Panc1 (cell line): ENCODE measurements at places on chromosomes 1 and 21. TPM values are rescaled to one million over a fixed set of nuclear protein-coding genes. Genes with fewer than 3 reads are reported as not detected.

DNA sequence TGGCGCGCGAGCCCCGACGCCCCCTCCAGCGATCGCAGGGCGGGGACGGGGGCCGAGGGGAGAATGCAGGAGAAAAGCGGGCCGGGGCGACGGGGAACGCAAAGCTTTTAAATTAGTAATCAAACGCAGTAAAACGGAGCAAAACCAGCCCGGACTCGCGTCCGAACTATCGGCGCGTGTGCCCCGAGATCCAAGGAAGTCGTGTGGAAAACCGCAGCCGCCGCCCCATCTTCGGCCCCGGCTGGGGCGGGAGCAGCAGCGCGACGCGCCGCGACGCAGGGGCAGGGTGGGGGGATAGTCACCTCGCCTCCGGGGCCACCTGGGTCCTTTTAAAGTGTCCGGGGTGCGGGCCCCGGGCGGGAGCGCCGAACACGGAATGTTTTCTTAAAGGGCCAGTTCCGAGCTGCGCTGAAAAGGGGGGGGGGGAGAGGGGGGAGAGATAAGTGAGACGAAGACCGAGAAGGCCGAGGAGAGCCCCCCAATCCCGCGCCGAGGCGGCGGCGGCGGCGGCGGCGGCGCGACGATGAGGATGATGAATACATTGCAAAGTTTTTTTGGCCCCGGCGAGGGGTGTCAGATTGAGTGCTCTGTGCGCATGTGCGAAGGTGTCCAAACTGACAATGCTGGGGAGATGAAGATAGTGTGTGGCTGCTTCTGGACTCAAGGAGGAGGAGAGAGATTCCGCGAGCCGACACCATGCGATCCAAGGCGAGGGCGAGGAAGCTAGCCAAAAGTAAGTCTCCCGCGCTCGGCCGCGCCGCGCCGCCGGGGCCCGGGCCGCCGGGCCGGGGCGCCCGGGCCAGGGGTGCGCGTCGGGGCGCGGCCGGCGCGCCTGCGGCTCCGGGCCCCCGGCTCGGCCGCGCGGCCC, at the start of gene PRDM16:
Gene PRDM16, plus strand, starts transcription at position 640 of the 868 bp plus-strand sequence. Its CDS starts 57 bp downstream, at position 697.
- no peaks in the 10 kb centered on the region; the same call in 1 of the 2 replicates for H3K36me3 ChIP-seq
- no peak for DNase-seq
- no peaks in the 10 kb centered on the region for H3K27me3 ChIP-seq
- H3K27ac ChIP-seq: peak within 1 kb of the TSS; percentile 81
- H3K4me1 ChIP-seq: peaks cover 31% of the 10 kb centered on the region

The LCE1B gene
- not detected for total RNA-seq

The PCSK9 gene
- 0.26 TPM for total RNA-seq

- H3K27ac ChIP-seq: no peak overlapping the region
- DNase-seq: no peak
- peaks cover 13% of the 10 kb centered on the region; the same call in 1 of the 2 replicates for H3K4me1 ChIP-seq
- H3K4me3 ChIP-seq: no peak overlapping the region
Observed at GRCh38 chr1:41977326-41977725, 58.6 kb upstream of the HIVEP3 start.

DNA sequence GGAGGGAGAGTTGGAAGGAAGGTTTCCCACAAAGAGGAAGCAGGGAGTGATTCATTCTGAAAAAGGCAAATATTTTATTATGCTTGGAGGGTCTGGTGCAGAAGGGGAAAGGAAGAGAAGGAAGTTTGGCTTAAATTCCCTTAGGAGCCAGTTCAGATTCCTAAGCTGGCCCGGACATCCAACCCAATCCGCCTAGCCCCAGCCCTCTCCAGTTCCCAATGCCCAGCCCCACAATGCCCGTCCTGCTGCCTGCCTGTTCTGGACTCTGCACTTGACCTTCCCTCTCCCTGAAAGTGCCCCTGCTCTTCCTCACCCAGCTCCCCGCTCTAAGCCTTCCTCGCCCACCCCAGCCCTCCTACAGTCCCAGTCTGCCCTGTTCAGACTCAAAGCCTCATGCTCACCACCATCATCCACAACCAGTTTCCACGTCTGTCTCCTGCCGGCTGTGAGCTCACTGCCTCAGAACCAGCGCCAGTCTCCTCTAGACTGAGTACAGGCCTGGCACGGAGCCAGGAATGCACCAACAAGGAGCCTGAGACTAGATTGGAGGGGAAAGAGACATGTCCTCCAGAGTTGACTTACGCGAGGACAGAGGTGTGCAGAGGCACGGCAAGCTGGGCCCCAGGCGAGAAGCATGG, 18.9 kb downstream of the CAPN2 start:
- no peak overlapping the region for H3K4me3 ChIP-seq
- peak overlapping the region; percentile 31; the same call in 1 of the 2 replicates for H3K27ac ChIP-seq
- peaks cover 2% of the 10 kb centered on the region; the same call in 1 of the 2 replicates for H3K36me3 ChIP-seq
- DNase-seq: no peak
- peaks cover 39% of the 10 kb centered on the region for H3K4me1 ChIP-seq

DNA sequence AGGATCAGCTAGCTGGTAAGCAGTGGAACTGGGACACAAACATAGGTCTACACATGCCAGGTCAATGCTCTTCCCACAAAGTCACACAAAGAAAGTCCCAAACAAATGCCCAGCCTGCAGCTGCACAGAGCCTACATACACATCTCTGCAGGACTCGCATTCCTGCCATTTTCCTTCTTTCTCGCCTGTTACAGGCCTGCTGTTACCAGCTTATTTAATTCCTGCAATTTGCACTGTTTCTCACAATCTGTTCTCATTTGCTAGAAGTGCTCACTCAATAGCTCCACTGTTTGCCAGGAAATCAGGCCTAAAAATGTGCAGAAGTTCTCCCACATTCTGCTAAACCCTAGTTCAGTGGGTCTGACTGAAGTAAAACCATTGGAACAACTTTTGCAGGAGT, 362.6 kb upstream of the C1orf87 start:
- H3K36me3 ChIP-seq: no peaks in the 10 kb centered on the region
- H3K27me3 ChIP-seq: no peaks in the 10 kb centered on the region
- DNase-seq: no peak
- H3K4me3 ChIP-seq: no peak overlapping the region
- no peak overlapping the region for H3K27ac ChIP-seq
- H3K4me1 ChIP-seq: no peaks in the 10 kb centered on the region

- no peak overlapping the region for H3K4me3 ChIP-seq
- H3K36me3 ChIP-seq: no peaks in the 10 kb centered on the region
- H3K27ac ChIP-seq: no peak overlapping the region
- no peaks in the 10 kb centered on the region for H3K27me3 ChIP-seq
Observed at GRCh38 chr1:7421471-7422075, 349.5 kb upstream of the VAMP3 start.

DNA sequence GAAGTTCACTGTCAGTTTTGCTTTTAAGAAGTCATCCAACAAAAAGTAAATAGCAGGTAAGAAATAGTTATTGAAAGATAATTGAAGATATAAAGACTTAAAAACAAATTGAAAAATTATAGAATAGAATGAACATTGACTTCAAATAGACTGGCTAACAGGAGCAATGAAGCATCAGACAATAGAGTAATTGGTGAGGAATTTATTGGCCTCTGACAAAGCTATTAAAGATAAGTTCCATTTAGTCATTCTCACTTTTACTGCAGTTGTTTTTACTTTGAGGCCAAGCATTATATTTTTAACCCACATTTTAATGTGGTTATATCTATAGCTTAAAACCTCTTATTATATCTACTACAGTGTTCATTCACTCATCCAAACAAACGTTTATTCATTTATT, 228.8 kb upstream of the ADGRL2 start:
- H3K4me3 ChIP-seq: no peak overlapping the region
- H3K27me3 ChIP-seq: no peaks in the 10 kb centered on the region
- DNase-seq: no peak
- H3K36me3 ChIP-seq: no peaks in the 10 kb centered on the region
- no peaks in the 10 kb centered on the region for H3K4me1 ChIP-seq
- no peak overlapping the region for H3K27ac ChIP-seq

- DNase-seq: no peak
- H3K4me1 ChIP-seq: no peaks in the 10 kb centered on the region
- no peak overlapping the region for H3K4me3 ChIP-seq
- H3K27ac ChIP-seq: no peak overlapping the region
- H3K36me3 ChIP-seq: no peaks in the 10 kb centered on the region
Observed at GRCh38 chr1:45442272-45442671, 48.7 kb downstream of the TESK2 start.

The KRTCAP2 gene
- 155 TPM for total RNA-seq

The ITLN2 gene
- total RNA-seq: not detected

DNA sequence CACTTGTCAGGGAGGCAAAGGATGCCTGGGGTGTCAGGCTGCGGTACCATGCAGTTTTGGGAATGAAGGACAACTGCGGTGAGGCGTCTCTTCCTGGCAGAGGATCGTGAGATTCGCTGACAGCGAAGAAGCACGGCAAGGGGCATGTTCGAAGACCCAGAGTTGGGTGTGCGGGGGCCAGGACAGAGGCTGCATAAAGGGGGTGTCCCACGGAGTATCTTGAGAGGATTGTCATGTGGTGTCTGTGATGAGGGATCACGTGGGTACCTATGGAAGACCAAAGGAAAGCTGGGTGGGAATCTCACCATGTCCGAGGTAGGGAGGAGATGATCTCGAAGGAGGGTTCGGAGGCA, 372 bp downstream of the SLC25A44 start:
- H3K36me3 ChIP-seq: peaks cover 4% of the 10 kb centered on the region; the same call in 1 of the 2 replicates
- no peaks in the 10 kb centered on the region for H3K27me3 ChIP-seq
- peak overlapping the region; percentile 88 for H3K27ac ChIP-seq

The FAM163A gene
- not detected for total RNA-seq

GRCh38 chr1:170225781-170226530, 80.2 kb downstream of the NTMT2 start:
- no peak overlapping the region for H3K4me3 ChIP-seq
- no peaks in the 10 kb centered on the region for H3K27me3 ChIP-seq
- no peak overlapping the region for H3K27ac ChIP-seq
- H3K36me3 ChIP-seq: no peaks in the 10 kb centered on the region

DNA sequence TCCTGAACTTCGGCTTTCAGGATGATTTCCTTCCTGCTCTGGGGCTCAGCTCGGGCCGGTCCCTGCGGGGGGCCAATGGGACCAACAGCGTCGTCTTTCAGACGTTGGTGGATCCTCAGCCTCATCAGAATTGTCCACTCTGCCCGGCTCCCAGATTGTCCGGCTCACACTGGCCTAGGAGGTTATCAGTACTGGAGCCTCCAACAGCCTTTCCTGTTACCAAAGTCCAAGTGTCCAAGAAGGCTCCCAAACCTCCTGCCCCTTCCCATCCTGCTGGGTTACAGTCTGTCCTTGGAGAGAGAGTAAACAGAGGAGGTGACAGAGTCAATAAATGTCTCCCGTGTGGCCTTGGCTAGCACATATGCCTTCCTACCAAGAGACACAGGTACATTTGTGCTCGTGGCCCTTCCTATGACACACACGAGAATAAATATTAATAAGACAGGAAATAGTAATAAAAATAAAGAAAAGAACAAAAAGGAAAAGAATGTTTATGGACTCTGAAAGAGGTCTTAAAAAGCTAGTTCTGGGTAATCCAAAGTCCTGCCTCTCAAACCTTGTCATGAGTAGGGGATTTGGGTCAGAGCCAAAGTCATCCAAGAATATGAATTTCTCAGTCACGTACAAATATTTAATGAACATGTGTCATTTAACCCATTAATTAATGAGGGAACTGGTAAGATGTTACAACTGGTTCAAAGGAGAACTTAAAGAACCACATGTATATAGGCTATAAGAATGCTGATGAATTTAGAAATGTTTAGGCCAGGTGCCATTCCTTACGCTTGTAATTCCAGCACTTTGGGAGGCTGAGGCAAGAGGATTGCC, 80.8 kb upstream of the SLC2A1 start:
- no peaks in the 10 kb centered on the region for H3K27me3 ChIP-seq
- no peak for DNase-seq
- no peaks in the 10 kb centered on the region for H3K36me3 ChIP-seq

DNA sequence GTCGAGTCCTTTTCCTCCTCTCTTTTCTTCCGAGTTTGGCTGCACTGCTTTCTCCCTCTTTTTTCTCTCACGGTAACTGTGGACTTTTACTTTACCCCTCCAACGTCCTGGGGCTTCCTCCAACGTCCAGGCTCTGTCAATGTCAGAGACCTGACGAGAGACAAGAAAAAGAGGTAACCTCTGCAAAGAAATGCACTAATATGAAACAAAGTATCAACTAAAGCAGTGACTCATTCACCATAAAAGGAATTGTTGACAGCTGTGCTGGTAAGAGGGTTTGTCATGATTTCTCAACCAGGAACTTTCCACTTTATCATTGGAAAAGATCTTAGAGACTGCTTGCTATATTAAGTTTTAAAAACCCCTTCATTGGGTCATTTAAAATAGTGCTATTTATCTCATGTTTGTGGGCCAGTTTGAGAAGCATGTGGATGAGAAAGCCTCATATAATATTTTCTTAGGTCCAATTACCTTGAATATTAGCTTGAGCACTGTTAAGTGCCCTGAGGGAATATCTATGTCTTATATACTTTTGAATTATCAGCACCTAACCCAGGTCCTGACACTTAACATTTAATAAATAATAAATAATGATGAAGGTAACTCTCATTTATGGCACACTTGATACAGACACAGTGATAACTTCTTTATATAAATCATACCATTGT, at the start of gene GBP2:
Gene GBP2, minus strand, starts transcription at position 202 of the 668 bp plus-strand sequence. CDS start 4,148 bp downstream, outside the sequence.
- H3K4me1 ChIP-seq: no peaks in the 10 kb centered on the region
- H3K36me3 ChIP-seq: no peaks in the 10 kb centered on the region
- H3K4me3 ChIP-seq: peak within 1 kb of the TSS; percentile 43
- DNase-seq: peak; percentile 32
- no peaks in the 10 kb centered on the region for H3K27me3 ChIP-seq
